ENCODE measurements at places on chromosomes 16 and 17. TPM values are rescaled to one million over a fixed set of nuclear protein-coding genes. Genes with fewer than 3 reads are reported as not detected.

- no peak overlapping the region for H3K27ac ChIP-seq
- peaks cover 17% of the 10 kb centered on the region for H3K4me1 ChIP-seq
- H3K36me3 ChIP-seq = peaks cover 34% of the 10 kb centered on the region
- H3K27me3 ChIP-seq = peaks cover 53% of the 10 kb centered on the region
These were observed 540 bp upstream of the RPL38 start for GRCh38 chr17:74202938-74203337.

DNA sequence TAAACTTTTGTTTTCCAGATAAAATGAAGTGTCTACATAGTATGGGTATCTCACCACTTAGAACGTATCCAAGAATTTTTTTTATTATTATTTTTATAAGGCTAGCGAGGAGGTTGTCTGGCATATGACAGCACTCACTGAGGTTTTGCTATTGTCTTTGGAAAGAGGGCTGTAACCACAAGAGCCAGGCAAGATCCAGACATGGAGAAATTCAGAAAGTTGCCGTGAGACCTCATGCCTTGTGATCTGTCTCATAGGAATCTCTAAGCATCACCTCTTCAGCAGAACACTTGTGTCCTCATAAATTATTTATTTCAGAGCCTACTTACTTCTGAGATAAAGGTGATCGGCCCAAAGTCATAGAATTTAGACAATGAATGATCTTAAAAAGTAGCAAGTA, 410.8 kb downstream of the CDH11 start:
- no peak overlapping the region for H3K4me3 ChIP-seq
- H3K36me3 ChIP-seq = no peaks in the 10 kb centered on the region
- H3K27ac ChIP-seq = no peak overlapping the region
- DNase-seq = no peak
- no peaks in the 10 kb centered on the region for H3K27me3 ChIP-seq

DNA sequence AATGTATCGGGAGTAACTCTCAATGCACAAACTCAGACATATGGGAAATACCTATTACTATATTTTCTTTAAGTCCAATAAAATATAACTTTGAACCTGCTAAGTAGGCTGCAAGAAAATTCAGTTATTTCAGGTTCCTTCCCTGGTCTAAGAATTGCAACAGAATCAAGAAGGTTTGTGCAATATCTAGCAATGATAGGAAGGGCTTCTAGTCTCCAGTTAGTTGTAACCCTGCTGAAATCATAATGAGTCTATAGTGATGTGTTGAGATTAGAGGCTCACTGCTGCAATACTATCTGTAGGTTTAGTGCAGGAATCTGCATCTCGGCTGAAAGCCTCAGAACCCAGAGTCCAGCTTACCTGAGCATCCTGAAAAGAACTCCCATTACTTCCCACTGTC, 110.5 kb downstream of the PMP22 start:
- DNase-seq = no peak
- H3K27ac ChIP-seq = no peak overlapping the region
- no peaks in the 10 kb centered on the region for H3K4me1 ChIP-seq
- H3K27me3 ChIP-seq = peaks cover 13% of the 10 kb centered on the region
- H3K4me3 ChIP-seq = no peak overlapping the region

GRCh38 chr17:44761932-44762810, 3.4 kb downstream of the ADAM11 start:
- H3K36me3 ChIP-seq = no peaks in the 10 kb centered on the region
- no peak for DNase-seq
- H3K27ac ChIP-seq = no peak overlapping the region
- H3K4me1 ChIP-seq = no peaks in the 10 kb centered on the region
- H3K27me3 ChIP-seq = peaks cover 26% of the 10 kb centered on the region
- no peak overlapping the region for H3K4me3 ChIP-seq

The NLGN2 gene
- 86.3 TPM for total RNA-seq

Measured in PC-9 (cell line).